GM12878 (cell line): ENCODE measurements at places on chromosomes 6 and 20. TPM values are rescaled to one million over a fixed set of nuclear protein-coding genes. Genes with fewer than 3 reads are reported as not detected.

DNA sequence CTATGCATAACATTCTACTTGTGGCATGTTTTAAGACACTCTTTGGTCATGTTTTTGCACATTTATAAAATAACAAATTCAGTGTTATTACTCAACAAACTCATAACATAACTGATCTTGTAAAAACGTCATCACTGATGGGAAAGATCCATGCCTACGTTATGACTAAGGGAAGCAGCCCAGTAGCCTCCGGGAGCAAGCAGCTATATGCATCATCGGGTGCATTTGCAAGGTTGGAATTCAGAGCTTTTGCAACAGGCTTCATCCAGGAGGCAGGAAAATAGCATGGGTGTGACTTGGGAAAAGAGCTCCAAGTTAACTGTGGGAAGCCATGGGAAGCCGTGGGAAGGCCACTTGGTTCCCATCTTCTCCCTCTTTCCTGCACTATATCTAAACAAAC is 271.6 kb upstream of the SGK1 start:
- H3K4me1 ChIP-seq: no peaks in the 10 kb centered on the region
- H3K27me3 ChIP-seq: no peaks in the 10 kb centered on the region
- no peaks in the 10 kb centered on the region for H3K36me3 ChIP-seq
- no peak for DNase-seq

GRCh38 chr20:17541596-17541995 is 10.4 kb upstream of the BFSP1 start:
- no peak overlapping the region for H3K27ac ChIP-seq
- H3K4me3 ChIP-seq: no peak overlapping the region
- H3K36me3 ChIP-seq: no peaks in the 10 kb centered on the region
- H3K4me1 ChIP-seq: peaks cover 6% of the 10 kb centered on the region

DNA sequence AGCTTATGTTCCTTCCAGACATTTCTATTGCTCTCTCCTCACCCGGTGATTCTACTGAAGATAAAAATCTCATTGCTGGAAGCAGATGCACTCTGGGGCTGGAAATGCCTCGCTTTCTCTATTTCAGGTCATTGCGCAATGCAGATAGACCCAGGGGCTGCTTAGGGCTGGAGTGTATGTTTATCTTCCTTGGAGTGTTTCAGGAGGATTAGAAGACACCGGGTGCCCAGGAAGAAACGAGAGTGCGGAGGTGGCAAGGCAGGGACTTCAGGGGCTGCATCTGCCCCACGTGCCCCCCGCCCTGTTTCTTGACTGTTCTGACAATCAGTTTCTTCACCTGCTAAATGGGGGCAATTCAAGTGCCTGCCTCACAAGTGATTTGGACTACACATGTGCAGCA is 45.6 kb upstream of the IYD start:
- peaks cover 5% of the 10 kb centered on the region for H3K27me3 ChIP-seq
- no peak overlapping the region for H3K27ac ChIP-seq
- no peaks in the 10 kb centered on the region for H3K4me1 ChIP-seq
- DNase-seq: no peak

GRCh38 chr6:31972709-31973350 is 892 bp upstream of the DXO start:
- H3K27ac ChIP-seq: peak overlapping the region; percentile 99
- H3K36me3 ChIP-seq: peaks cover 2% of the 10 kb centered on the region; the same call in 1 of the 2 replicates
- H3K4me3 ChIP-seq: peak overlapping the region; percentile 66
- peaks cover 13% of the 10 kb centered on the region for H3K4me1 ChIP-seq
- no peak for DNase-seq
- no peaks in the 10 kb centered on the region for H3K27me3 ChIP-seq

DNA sequence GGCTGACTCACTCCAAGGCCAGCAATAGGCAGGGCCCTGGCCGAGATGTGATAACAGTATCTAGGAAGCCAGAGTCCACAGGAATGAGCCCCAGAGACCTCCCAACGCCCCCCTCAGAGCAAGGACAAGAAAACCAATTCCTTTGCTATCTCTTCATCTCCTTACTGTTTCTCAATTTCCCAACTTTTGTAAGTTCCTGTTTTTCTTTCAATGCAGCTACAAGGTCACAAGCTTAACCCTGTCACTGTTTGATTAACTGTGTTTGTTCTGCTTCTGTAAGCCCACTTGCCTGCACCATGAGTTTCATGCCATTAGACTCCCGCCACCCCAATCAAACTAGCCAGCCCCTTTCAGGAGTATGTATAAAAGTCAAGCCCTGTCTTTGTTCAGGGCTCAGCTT is 3.5 kb downstream of the FKBP1C start:
- H3K4me3 ChIP-seq: no peak overlapping the region
- H3K27me3 ChIP-seq: no peaks in the 10 kb centered on the region
- no peaks in the 10 kb centered on the region for H3K36me3 ChIP-seq
- no peaks in the 10 kb centered on the region for H3K4me1 ChIP-seq

DNA sequence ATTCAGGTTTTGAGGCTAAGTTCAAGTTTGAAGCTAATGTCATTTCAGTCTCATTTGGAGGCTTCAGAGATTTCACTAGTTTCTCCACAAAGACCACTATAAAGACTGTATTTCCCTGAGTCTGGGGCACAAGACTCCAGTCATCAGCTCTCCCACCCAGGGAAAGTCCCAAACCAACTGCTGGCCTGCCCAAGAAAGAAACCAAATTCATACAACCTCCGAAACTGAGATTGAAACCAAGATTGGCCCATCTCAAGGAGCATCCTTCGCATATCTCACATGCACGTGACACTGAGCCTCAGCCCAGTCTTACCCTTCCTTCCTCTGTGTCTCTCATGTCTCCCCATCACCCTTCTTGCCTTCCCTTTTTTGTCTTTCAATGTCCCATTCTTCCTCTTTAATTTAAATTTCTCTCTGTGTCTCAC is 3.5 kb upstream of the LTA start:
- peaks cover 64% of the 10 kb centered on the region for H3K4me1 ChIP-seq
- peak overlapping the region; percentile 41; the same call in 1 of the 2 replicates for H3K4me3 ChIP-seq
- DNase-seq: peak; percentile 94
- H3K36me3 ChIP-seq: no peaks in the 10 kb centered on the region
- peak overlapping the region; percentile 90 for H3K27ac ChIP-seq
- H3K27me3 ChIP-seq: no peaks in the 10 kb centered on the region

DNA sequence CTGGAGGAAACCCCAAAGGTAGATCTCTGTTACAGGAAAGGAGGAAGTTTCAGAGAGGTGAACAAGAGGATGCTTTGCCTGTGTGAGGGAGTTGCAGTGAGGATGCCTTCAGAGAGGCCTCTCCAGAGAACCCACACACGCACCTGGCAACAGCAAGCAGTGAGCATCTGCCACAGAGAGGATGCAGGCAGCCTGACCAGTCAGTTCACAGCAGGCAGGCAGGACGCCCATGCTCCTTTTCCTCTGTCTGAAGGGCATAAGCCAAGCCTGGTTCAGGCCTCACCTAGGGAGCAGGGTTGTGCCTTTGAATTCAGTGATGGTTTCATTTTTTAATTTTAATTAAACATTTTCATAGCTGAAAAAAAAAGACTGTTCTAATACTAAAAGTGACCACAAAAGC is 346.0 kb upstream of the MARCKS start:
- H3K4me3 ChIP-seq: no peak overlapping the region
- no peak for DNase-seq

DNA sequence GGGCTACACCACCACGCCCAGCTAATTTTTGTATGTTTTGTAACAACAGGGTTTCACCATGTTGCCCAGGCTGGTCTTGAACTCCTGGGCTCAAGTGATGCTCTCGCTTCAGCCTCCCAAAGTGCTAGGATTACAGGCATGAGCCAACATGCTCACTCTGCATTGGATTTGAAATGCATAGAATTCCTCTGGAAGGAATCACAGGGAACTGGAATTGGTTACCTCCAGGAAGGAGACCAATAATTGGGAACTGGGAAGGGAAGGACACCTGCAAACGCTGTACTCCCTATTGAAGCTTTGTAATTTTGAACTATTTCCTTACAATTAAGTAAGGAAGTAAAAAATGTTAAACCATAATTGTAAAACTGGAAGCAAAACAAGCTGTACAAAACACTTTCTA is 12.3 kb upstream of the TP53INP2 start:
- no peaks in the 10 kb centered on the region for H3K36me3 ChIP-seq
- H3K27ac ChIP-seq: no peak overlapping the region
- no peaks in the 10 kb centered on the region for H3K27me3 ChIP-seq
- no peak overlapping the region for H3K4me3 ChIP-seq
- H3K4me1 ChIP-seq: no peaks in the 10 kb centered on the region

GRCh38 chr6:41475737-41476357 is 70.3 kb upstream of the FOXP4 start:
- no peak for DNase-seq
- H3K36me3 ChIP-seq: no peaks in the 10 kb centered on the region

GRCh38 chr6:48614326-48614725 is 503.3 kb upstream of the PTCHD4 start:
- no peaks in the 10 kb centered on the region for H3K36me3 ChIP-seq
- DNase-seq: no peak
- no peak overlapping the region for H3K27ac ChIP-seq
- H3K27me3 ChIP-seq: no peaks in the 10 kb centered on the region
- no peaks in the 10 kb centered on the region for H3K4me1 ChIP-seq
- H3K4me3 ChIP-seq: no peak overlapping the region

DNA sequence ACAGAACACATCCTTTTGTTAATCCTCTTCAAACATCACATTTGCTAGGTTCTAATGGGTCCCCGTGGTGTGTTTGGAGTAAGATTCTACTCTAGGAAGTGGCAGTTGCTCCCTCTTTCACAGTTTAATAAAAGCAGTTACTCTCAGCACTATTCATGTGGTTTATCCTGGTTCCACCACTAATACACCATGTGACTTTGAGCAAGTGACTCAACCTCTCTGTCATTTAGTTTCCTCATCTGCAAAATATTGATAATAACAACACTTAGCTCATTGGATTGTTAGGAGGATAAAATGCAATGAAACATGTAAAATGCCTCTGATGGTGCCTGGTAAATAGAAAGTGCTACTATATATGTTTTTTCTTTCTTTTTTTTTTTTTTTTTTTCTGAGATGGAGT is 488.0 kb upstream of the NOX3 start:
- H3K4me1 ChIP-seq: no peaks in the 10 kb centered on the region
- H3K27me3 ChIP-seq: no peaks in the 10 kb centered on the region

DNA sequence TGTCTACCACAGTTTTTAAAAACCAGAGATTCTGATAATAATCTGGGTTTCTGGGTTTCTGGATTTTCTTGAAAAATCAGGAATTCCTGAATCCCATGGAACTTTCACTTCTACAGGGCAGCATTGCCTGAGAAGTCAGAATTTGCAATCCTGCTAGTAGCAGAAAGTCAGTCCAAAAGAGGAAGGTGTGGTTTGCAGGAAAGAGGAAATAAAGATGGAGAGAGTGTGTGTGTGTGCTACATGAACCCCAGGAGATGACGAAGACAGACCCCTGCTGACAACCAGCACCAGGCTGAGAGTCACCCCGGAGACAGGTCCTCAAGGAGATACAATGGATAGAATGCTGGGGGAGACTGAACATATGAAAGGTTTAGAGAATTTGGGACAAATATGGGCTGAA is 44.9 kb downstream of the PRND start:
- no peak overlapping the region for H3K27ac ChIP-seq
- H3K4me1 ChIP-seq: no peaks in the 10 kb centered on the region
- DNase-seq: no peak
- no peaks in the 10 kb centered on the region for H3K36me3 ChIP-seq
- no peaks in the 10 kb centered on the region for H3K27me3 ChIP-seq

DNA sequence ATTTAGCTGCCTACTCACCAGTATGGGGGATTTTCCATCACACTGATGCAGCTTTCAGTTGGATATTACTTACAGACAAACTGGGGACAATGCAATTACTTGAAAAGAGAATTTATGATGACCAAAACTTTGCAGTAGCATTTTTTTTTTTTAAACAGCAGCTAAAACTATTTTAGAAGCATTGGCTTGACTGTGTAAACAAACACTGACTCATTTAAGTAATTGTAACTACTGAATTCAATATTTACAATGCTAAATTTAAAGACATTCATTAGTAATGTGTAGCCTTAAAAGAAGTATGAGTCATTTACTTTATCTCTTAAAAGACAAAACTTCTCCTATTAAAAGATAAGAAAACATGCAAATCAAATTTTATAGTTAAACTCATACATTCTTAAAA is 295.9 kb upstream of the FERMT1 start:
- H3K4me1 ChIP-seq: no peaks in the 10 kb centered on the region
- no peak overlapping the region for H3K4me3 ChIP-seq
- DNase-seq: no peak
- no peak overlapping the region for H3K27ac ChIP-seq

- H3K27me3 ChIP-seq: no peaks in the 10 kb centered on the region
- no peak overlapping the region for H3K27ac ChIP-seq
- H3K4me1 ChIP-seq: no peaks in the 10 kb centered on the region
- no peaks in the 10 kb centered on the region for H3K36me3 ChIP-seq
- H3K4me3 ChIP-seq: no peak overlapping the region
These were observed 47.6 kb downstream of the FIG4 start for GRCh38 chr6:109738667-109739066.

GRCh38 chr6:13277231-13277630 is 51.1 kb downstream of the TBC1D7 start:
- H3K27me3 ChIP-seq: no peaks in the 10 kb centered on the region; the same call in 1 of the 2 replicates
- peaks cover 36% of the 10 kb centered on the region for H3K4me1 ChIP-seq
- peaks cover 12% of the 10 kb centered on the region for H3K36me3 ChIP-seq
- H3K4me3 ChIP-seq: peak overlapping the region; percentile 38

- no peak for DNase-seq
- no peaks in the 10 kb centered on the region for H3K36me3 ChIP-seq
- no peaks in the 10 kb centered on the region for H3K27me3 ChIP-seq
These were observed 202.0 kb downstream of the CENPW start for GRCh38 chr6:126541806-126542491.

- no peaks in the 10 kb centered on the region for H3K36me3 ChIP-seq
- no peaks in the 10 kb centered on the region for H3K4me1 ChIP-seq
- H3K27ac ChIP-seq: no peak overlapping the region
- DNase-seq: no peak
These were observed 40.7 kb downstream of the KCNK5 start for GRCh38 chr6:39188571-39188970.

- H3K27me3 ChIP-seq: no peaks in the 10 kb centered on the region
- H3K4me3 ChIP-seq: no peak overlapping the region
- no peak overlapping the region for H3K27ac ChIP-seq
- H3K4me1 ChIP-seq: no peaks in the 10 kb centered on the region
- H3K36me3 ChIP-seq: no peaks in the 10 kb centered on the region
These were observed 42.1 kb downstream of the GFRA4 start for GRCh38 chr20:3621111-3621510.

DNA sequence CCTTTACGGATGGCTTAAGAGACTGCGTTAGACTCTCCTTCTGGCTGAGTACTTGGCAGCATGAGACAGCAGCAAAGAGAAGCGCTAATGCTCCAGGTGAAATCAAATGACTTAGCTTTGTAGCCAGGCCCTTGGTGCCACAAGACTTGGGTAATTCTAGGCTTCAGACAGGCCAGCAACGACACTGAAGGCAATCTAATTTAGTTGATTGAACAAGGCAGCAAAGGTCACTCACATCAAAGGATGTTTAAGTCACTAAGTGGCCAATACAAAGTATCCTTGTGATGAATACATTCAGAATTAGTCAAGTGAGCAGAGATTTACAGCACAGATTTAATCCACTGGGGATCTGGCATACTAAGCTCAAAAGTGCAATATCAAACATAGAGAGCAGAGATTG is 113.2 kb downstream of the FAM83B start:
- no peak for DNase-seq
- no peaks in the 10 kb centered on the region for H3K36me3 ChIP-seq
- H3K27me3 ChIP-seq: no peaks in the 10 kb centered on the region
- no peak overlapping the region for H3K4me3 ChIP-seq
- no peaks in the 10 kb centered on the region for H3K4me1 ChIP-seq
- no peak overlapping the region for H3K27ac ChIP-seq

Gene CRISP2
- not detected in 2 replicates for total RNA-seq

Gene SLC22A3
- total RNA-seq: 0.05 and 0.15 TPM in 2 replicates

Gene KHDC1
- 5.3 and 6.4 TPM in 2 replicates for total RNA-seq

Gene RARS2
- 23.8 and 26.9 TPM in 2 replicates for total RNA-seq

Gene TLDC2
- total RNA-seq: 0.24 and 0.41 TPM in 2 replicates

Gene CTNNBL1
- total RNA-seq: 79.7 and 87.3 TPM in 2 replicates

Gene CST2
- total RNA-seq: not detected in 2 replicates

Gene RFX6
- not detected in 2 replicates for total RNA-seq

Gene TPD52L1
- total RNA-seq: 0.21 and 0.28 TPM in 2 replicates

Gene C6orf118
- total RNA-seq: not detected in 2 replicates

Gene PNPLA1
- total RNA-seq: not detected in 2 replicates
